Ascending aorta (tissue), 2 donors: ENCODE measurements at places on chromosomes 4 and X. TPM values are rescaled to one million over a fixed set of nuclear protein-coding genes. Genes with fewer than 3 reads are reported as not detected.

DNA sequence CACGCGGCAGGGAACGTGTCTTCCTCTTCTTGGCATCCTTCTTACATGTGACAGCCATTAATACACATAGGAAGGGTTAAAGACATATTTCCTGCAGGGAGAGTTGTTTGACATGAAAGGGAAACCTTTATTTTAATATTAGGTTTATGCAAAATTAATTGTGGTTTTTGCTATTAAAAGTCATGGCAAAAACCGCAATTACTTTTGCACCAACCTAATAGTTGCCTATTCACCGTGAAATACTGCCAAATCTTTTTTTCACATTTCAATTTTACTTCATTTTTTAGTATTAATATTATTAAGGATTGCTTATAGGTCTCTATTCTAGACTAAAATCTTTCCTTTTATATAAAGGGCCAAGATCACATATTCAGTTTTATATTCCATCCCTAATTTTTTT, 230.4 kb upstream of the PITX2 start:
- DNase-seq, result no peak

GRCh38 chr4:145299380-145300076, 119.1 kb upstream of the OTUD4 start:
- no peak for DNase-seq

DNA sequence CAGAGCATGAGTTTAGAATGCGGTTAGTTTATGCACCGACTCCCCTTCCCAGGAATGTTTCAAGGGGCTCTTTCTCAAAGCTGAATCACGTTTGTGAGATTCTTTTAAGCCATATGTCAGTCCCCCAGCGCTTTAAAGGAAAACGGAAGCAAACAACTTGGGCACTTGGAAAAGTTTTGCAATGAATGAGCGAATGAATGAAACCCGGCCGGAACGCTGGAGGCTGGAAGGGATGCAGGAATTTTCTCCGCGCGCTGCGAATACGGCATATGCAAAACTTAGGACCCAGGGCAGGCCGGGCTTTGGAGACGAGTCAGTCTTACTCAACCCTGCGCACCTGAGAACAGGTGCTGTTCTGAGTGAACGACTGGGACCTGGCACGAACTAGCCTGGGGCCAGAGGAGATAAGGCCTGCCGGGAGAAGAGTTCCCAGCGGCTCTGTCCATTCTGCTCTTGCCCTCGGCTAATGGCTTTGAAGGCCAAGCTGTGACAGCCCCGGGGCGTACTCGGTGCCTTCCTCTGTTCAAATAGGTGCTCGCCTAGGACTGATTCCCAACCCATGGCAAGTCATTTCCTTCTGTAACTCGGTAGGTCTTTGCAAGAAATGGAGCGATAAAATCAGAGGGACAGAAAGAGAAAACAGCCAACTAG, 743 bp upstream of the NRK start:
- DNase-seq, result no peak

- DNase-seq, result no peak
Observed at GRCh38 chr4:36081185-36081584, 163.1 kb downstream of the ARAP2 start.

- DNase-seq, result no peak
Observed at GRCh38 chr4:121073004-121073435, 685 bp upstream of the NDNF start.

- no peak for DNase-seq
Observed at GRCh38 chr4:135927651-135928050, 1604.6 kb downstream of the PCDH18 start.

DNA sequence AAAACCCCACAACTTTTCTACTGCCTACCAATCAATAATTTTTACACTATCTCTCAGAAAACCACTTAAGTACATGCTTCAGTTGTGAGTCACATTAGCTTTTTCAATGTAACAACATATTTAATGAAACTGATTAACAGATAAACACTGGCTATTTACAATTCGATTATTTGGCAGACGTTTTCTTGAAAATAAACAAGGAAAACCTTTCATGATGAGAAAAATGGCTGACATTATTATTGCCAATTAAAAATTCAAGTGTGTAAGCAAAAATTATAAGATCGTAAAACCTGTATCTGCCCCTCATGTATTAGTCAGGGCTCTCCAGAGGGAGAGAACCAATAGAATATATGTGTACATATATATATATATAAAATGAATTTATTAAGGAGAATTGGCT, 1555.5 kb upstream of the IGFBP7 start:
- no peak for DNase-seq

DNA sequence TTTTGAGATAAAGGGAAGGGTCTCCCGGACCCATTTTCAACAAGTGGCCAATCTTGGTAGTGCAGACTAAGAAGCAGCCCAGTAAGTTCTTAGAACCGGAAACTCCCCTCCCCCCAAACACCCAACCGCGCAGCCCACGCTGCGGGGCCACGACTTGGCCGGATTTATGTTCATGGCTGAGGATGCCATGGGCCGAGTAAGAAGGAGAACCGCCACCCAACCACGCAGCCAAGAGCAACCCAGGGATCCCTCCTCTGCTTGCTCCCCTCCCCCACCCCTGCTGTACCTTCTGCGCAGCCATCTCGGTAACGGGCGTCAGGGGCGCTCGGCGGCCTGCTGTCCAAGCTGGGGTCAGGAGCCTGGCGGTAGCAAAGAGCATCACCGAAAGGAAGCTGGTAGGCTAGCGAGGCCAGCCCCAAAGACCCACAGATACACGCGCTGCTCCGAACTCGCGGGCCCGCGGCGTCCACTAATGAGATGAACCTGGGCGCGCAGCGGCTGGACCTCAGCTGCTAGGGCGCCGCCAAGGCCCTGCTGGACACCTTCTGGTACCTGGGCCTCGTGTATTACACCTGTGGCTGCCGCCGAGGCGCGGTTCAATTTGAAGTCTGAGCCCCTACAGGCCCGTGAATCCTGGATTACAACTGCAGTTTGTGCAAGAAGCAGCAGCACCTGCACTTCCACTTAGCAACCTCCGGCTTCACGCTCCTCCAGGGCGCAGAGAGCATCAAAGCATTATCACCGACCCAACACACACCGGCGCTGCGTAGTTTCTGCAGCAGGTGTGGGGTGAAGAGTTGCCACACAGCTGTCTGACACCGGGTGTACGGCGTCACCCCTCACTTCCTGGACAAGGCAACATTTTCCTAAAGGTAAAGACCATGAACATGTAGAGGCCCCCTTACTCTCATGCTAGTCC, 63.4 kb downstream of the NUDT10 start:
- DNase-seq, result no peak

DNA sequence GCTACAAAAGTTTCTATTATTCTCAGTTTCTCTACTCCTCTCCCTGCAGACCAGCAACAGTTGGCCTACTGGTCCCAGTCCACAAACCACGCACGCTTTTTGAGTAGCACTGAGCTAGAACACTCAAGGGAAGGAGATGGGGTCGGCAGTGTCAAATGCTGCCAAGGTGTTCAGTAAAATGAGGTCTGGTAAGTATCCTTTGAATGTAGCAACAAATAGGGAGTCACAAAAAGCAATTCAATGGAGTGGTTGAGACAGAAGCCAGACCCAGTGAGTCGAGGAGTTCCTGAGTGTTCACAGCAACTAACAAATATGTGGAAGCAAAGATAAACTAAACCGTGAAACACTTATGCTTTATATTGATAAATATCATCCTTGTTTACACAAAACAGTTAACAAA, 355.7 kb downstream of the MID1IP1 start:
- DNase-seq, result no peak

- DNase-seq, result no peak
Observed at GRCh38 chrX:134210465-134210864, 26.5 kb upstream of the CCDC160 start.

DNA sequence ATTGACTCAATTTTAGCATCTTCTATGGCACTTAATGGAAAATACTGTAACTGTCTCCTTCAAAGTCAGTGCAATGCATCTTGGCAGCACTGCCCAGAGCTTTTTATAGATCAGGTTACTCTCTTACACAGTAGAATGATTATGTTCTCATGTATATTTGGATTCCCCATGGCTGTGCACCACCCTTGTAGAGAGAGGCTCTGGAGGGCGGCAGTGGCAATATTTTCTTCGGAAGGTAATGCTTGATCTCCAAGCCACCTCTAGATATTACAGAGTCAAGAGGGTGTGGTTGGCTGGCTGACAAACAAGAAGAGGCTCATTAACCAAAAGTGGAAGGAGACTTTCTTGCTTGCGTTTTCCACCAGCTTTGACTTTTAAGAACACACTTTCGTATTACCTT, 72.8 kb upstream of the ARSJ start:
- DNase-seq, result no peak

DNA sequence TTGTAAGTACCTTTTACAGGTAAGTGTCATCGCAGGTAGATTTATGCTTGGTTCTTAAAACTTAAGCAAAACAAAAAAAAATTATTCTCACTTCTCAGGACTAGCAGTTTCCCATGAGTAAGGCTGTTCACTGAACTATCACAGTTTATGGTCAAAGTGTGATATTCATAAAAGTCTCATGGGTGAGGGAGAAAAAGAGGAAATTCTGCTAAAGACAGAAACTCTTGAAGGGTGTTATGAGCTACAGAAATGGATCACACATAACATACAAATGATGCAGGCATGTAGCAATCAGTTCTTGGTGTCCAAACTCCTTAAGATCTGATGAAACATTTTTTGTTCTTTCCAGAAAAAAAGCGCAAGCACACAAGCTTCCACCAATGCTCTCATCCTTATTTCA, 8.5 kb downstream of the RAB9A start:
- no peak for DNase-seq

GRCh38 chrX:40949071-40949470, 136.2 kb upstream of the USP9X start:
- DNase-seq, result no peak

DNA sequence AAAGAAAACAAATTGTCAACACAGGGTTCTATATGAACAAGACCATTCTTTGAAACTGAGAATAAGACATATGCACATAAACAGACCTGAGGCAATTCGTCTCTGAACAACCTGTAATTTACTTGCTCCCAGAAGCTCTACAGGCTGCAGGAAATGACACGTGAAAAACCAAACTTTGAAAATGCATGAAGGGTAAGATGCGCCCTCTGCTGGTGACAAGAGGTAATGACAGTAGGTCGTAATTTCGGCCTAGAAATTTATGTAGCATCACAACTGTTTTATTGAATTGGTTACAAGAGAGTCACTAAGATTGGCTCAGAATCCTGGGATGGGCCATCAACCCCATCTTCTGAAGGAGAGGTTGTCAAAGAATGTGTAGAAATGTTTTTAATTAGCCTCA, 276.5 kb downstream of the PPP4R3C start:
- no peak for DNase-seq

- DNase-seq, result no peak
Observed at GRCh38 chr4:8099981-8100464, 58.6 kb downstream of the ABLIM2 start.

Gene USP51
- 9.0 TPM for total RNA-seq

Gene PLCXD1
- 3.0 TPM for total RNA-seq

Gene F8A3
- not detected for total RNA-seq

Gene RPA4
- 0.43 TPM for total RNA-seq

Gene CHRDL1
- 43.5 TPM for total RNA-seq

Gene FGA
- total RNA-seq, result 47.6 TPM

Gene C4orf36
- not detected for total RNA-seq

Gene EMCN
- total RNA-seq, result 24.6 TPM

Gene VSIG1
- total RNA-seq, result 2.9 TPM

Gene CXCL3
- not detected for total RNA-seq

Gene WDR45
- 169 TPM for total RNA-seq

Gene MGAT4D
- not detected for total RNA-seq

Gene USP17L29
- total RNA-seq, result not detected

Gene MAGEA12
- not detected for total RNA-seq

Gene NR3C2
- 42.3 TPM for total RNA-seq

Gene HSFX4
- total RNA-seq, result not detected
